Stimulated activated naive CD4-positive, alpha-beta T cell (primary cell): ENCODE measurements at places on chromosomes 5 and 9.

GRCh38 chr9:92033991-92034390 lies 81.2 kb downstream of the SPTLC1 start:
- no peak for DNase-seq

GRCh38 chr9:14782286-14783051 lies 59.9 kb upstream of the CER1 start:
- DNase-seq, result no peak

DNA sequence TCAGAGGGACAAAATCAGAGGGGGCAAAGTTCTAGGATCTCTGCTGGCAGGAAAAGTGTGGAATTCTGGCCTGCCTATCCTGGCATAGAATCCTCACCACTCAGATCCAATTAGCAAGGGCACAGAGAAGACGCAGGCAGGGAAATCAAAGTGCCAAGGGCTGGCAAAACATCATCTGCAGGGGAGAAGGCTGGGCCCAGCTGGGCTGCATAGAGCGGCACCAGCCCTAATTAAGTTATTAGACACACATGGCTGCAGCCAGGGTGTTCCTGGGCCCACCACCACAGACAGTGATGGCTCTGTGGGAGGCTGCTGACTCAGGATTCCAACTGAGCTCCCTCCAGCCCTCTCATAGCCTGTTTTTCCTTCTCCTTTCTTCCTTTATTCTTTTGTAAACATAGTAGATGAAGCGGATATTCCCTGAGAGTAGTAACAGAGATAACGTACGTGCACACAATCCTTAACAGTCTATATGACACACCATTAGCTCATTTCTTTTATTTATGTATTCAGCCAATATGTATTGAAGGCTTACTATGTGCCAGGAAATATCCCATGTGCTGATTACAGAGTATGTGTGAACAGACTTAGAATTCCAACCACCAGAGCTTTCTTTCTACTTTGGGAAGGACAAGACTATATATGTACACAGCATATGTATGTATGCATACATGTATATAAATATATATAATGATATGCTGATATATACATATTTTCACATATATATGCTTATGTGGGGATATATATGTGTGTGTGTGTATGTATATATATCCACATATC lies 236.1 kb downstream of the ASTN2 start:
- no peak for DNase-seq

- no peak for DNase-seq
Measured at GRCh38 chr5:133635051-133635450, 22.7 kb upstream of the FSTL4 start.

GRCh38 chr9:73095425-73095824 lies 56.2 kb upstream of the ANXA1 start:
- DNase-seq, result no peak

DNA sequence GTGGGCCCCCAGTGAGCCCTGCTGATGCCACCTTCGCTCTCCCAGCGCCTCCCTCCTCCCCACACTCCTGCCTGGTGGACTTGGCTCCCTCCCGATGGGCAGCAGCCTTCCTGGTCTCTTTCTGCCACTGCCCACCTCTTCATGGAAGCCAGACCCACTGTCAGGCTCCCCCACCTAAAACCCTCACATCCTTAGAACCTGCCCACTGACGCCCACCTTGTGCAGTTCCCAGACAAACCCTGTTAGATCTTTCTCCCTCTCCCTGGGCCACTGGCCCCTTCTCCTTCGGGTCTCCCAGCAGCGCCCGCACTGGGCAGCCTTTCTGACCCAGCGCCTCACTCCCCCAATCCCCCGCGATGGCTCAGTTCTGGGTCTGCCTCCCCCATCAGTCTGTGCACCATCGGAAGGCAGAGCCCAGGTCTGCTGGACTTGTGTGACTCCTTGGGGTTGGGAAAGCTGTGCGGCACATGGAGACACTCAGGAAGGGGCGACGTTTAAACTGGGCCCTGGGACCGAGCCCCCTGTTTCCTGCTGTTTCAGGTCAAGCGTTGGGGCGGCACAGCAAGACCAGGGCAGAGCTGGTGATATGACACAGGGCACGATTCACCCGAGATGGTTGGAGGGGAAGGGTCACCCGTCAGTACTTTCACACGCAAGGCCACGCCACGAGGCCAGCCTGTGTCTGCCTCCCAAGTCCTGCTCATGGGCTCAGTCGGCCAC lies 17.4 kb downstream of the MYMK start:
- no peak for DNase-seq

- DNase-seq, result no peak
Measured at GRCh38 chr9:105901514-105902109, 207.3 kb downstream of the TMEM38B start.

- no peak for DNase-seq
Measured at GRCh38 chr9:94212531-94212930, 46.6 kb upstream of the ZNF169 start.

DNA sequence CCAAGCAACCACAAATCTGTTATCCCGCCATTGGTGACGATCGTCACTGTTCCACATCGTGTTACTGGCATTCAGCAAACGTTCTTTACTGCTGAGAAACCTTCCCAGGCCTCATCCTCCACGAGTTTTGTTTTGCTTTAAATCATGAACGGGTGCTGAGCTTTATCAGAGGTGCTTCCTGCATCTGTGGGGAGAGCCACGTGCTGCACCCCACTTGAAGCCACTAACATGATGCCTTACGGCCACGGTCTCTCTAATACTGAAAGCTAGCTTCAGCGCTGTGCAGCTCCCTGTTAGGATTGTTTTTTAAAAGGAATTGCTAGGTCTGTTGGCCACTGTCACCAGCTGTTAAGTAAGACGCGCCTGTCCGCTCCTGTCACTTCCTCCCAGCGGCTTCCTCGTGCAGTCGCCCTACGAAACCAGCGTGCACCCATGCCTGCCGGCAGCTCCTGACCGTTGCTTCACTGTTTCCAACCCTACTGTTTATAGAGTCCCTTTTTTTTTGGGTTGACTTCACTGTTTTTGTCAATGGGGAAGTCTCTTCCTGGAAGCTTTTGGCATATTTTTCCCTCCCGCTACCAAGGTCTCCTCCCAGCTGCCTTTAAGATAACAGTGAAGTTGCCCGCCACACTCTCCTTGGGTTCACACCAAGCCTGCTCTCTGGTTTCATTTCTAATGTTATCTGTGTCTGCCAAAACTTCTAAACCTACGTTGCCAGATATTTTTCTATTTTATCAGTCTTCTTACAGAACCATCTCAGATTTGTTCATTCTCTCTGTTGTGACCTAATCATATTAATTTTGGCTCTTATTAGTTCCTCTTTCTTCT lies 20.3 kb downstream of the LPCAT1 start:
- peak; percentile 44 for DNase-seq

DNA sequence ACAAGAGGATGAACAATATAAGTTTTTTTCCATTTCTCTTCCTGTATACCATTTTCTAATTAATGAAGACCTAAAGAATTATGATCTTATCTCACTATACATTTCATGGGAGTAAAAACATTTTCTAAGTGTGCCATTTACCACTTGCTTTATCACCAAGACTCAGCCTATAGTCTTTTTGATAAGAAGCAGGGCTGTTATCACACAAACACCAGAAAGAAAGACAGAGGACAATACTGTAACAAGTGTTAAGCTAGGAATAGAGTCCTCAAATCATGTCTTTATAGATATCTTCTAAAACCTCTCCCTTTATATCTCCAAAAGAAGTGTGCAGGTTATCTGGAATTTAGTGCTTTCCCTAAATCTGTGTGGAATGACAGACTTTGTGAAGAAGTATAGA lies 119.7 kb downstream of the FAM174A start:
- no peak for DNase-seq

DNA sequence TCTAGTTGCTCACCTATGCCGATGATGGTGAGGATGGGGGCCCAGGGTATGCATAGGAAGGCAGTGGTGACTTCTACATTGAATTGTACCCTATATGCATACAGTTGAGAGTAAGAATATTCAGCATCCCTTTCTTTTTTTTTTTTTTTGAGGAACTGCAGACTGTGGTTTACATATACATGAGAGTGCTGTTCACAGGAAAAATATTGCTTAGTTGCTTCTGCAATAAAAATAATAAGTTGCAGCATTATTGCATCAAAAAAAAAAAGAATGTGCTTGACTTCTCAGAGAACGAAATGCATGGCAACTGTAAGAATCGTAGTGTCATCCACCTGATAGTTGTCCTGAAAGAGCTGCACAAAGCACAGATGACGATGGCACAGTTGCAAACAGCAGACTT lies 52.8 kb downstream of the PTCD2 start:
- no peak for DNase-seq

GRCh38 chr5:39214912-39215709 lies 4.3 kb downstream of the FYB1 start:
- peak; percentile 34 for DNase-seq

DNA sequence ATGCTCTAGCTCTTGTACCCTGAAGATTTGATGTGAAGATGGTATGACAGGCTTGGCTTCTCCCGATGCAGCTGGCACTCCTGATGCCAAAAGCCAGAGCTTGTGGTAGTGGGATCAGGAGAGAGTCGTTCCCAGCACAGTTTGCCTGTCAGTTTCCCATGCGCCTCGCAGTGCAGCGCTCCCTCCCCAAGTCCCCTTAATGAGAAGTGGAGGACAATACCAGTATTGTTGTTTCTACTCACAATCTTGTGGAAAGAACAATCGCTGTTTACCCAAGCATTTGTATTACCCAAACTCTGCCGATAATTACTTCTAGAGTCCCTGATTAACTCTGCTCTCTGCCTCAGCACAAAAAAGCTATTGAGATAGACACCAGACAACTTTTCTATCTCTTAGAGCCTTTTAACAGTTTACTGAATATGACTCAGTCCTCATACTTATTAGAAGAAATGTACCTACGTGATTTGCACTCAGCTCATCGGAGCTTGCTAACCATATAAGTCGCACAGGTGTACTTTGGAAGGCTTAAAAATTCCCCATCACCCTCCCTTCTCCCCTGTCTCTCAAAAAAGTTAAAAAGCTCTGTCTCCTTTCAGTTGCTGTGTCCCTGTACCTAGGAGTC lies 283.2 kb upstream of the TMEM161B start:
- no peak for DNase-seq

DNA sequence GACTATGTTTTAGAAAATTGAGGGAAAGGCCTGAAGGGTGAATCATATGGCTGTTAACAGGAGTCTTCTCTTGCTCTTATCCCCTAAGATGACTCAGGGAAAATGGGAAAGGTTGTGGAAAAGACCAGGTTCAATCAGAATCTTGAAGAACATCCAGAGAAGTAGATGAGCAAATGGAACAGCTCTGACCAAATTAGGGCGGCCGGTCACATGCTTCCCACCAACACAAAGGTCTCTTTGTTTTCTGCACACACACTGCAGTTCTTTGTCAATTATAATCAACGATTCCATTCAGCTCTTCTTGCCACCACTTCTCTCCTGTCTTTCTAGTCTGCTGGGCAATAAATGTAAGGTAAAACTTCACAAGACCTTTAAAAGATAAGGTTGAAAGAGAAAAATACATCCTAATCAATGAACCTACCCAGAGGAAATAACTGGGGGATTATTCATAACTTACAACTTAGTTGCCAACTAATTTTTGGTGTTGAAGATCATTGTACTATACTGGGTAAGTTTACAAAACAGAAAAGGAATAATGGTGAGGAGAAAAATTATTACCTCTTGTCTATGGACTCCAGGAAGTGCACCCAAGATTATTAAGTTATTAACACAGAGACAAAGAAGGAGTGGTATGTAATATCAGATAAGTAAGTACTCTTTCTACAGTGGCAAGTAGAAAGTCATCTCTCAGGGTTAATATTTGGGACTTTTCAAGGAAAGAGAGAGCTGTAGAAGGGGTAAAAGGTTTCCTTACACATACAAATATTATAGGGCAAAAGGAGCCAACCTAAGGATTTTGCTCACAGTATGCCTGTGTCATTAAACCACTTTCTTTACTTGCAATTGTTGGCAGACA lies 441.9 kb upstream of the PIK3R1 start:
- DNase-seq, result no peak

DNA sequence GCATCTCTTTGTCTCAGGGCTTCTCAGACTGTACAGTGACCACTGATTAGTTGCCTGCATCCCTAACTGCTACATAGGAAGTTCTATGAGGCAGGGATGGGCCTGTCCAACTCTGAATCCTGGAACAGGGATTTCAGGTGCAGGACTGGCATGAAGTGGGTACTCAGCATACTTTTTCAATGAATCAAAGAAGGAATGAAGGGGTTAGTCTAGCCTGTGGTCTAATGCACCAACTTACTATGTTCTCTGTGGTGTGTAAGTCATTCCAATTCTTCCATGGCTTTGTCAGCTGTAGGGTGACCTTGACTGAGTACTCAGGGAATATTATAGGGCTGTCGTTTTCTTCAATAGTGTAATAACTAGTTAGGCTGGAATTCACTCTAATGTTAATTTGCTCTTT lies 8.3 kb downstream of the COL15A1 start:
- DNase-seq, result no peak

- no peak for DNase-seq
Measured at GRCh38 chr9:118091226-118091625, 387.0 kb downstream of the TLR4 start.

DNA sequence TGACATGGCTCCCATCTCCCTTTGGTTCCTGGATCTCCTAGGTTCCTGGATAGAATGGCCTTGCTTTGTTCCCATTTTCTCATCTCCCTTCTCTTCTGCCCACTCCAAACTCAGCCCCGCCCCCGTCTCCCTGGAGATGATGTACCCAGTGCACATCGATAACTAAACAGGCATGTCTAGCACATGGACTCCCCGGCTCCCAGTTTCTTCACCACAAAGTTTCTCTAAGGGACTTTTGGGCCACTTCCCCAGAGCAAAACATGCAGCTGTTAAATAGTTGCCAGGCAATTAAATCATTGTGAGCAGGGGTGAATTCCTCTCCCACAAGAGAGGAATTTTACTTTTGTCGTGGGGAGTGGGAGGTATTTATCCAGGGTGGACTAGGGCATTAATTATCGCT lies 259.0 kb downstream of the GADD45G start:
- DNase-seq, result no peak

DNA sequence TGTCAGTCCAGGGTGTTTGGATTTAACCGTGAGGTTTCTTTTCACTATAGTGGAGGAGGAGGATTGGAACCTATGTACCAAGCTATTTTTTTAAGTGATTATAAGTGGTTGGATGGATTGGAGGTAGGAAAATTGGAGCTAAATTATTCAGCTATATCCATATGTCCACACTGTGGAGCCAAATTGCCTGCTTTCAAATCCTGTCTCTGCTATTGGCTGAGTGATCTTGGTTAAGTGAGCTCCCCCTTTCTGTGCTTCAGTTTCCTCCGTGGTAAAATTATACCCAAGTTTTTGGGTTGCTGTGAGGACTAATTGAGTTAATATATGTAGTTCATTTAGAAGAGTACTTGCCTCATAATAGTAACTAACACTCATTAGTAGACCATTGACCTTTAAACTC lies 2.5 kb downstream of the CENPP start:
- DNase-seq, result no peak

DNA sequence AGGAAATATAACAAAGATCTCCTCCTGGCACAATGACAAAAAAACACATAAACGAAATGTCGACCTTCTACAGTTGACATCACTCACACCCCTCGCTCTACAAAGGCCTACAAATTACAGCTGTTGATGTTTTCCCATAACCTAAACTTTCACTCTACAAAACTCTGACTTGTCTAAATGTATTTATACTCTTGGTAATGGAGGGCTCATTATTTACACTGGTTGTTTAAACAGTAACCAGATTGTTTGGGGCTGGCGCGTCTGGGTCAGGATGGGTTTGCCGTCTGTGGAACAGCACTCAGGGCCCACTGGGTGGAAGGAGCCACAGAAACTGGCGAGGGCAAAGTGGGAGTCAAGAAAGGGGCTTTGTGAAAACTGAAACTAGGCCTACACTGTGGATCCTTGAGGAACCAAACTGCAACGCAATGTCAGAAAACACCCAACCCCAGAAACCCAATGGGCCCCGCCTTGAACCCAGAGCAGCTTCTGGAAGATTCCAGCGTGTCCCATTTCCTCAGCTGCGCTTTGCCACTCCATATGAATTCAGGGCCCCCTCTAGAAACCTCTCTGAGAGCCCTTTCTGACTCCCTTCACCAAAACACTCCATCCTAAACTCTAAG lies 136.7 kb downstream of the ROR2 start:
- DNase-seq, result no peak
